CD4-positive, alpha-beta T cell treated with Interleukin-2 at 100 ng/mL for 4 hours (primary cell): ENCODE measurements at places on chromosomes 7 and 10.

DNA sequence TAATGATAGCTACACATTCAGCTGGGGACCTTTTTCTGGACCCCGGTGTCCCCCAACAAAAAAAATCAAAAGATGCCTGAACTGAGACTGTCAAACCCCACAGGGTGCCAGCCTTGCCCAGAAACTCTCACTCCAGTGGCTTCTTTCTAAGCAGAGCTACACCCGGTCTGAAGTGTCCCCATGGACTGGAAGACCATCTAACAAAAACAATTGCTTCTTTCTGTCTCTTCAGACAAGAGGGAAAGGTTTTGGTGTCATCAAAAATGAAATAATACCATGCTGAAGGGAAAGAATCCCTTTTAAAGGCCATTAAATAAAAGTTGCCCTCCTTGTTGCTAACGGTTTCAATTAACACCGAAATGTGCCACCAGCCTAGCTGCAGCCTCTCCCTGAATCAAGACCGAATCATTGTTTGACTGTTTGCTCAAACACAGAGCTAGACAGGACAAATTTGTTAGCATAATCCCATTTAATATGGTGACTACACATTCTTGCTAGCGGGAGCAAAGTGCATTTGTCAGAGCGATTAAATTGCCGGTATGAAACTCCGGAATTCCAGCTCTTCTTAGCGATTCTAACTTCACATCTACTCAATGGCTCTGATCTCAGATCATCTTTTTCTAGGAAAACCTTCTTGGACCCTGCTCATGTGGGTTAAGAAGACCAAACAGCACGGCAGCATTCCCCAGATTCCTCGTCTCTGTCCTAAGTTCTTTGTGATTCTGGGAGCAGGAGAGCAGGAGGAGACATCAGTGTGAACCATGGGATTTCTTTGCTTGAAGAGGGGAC is 397.5 kb upstream of the PRKCQ start:
- DNase-seq: no peak

DNA sequence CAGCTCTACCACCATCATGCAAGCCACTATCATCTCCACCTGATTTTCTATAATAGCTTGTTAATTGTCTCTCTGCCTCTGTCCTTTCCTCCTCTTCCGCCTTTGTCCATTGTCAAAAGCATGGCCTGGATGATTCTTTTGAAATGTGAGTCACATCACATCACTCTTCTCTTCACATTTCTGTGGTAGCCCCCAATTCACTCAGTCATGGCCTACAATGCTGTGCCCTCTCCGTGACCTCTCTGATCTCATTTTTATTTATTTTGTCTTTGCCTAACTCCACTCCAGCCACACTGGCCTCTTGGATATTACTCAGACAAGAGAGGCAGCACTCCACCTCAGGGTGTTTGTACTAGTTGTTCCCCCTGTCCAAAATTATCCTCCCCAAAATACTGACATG is 4.9 kb upstream of the ABCB4 start:
- DNase-seq: no peak

GRCh38 chr7:16638282-16639280 is 7.0 kb downstream of the ANKMY2 start:
- DNase-seq: no peak

DNA sequence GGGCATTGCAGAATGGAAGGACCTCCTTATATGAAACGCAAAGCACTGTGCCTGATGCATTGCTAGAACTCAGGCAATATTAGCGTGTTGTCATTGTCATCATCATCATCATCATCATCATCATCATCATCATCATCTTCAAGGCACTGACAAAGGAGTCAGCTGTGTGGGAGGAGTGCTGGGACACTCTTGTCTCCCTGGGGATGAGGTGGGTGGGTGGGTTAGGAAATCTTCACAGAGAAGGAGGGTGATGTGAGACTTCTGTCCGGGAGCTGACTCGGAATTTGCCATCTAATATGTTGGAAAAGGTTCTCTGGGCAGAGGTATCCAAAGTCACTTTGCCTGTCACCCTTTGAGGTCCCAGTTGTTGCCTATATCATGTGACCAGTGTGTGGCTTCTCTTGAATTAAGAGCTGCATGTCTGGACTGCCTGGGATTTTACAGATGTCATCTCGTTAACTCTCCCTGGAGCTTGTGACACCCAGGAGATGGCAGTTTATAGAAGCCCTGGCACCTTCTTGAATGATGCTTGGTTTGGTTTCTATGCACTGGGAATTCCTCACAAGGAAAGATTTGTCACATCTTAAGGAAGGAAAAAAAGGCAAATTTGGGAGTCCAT is 7.1 kb downstream of the HTRA1 start:
- DNase-seq: no peak

- DNase-seq: no peak
These were observed 106.4 kb upstream of the GJD4 start for GRCh38 chr10:35498693-35499092.

DNA sequence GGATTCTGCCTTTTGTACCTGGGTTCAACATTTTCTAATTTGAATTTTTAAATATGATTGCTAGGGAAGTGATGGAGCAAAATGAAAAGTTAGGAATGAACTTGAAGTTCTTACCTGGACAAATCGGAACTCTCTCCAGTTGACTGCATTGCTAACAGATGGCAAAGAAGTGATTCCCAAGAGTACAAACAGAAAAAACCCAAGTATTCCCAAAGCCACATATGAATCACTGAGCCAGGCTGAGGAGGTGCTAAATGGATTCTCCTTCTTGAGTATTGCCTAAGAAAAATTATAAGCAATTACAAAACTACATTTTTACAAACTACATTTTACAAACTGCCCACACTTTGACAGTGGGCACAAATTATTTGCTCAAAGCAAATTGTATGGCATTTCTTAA is 25.9 kb downstream of the STEAP4 start:
- DNase-seq: no peak

DNA sequence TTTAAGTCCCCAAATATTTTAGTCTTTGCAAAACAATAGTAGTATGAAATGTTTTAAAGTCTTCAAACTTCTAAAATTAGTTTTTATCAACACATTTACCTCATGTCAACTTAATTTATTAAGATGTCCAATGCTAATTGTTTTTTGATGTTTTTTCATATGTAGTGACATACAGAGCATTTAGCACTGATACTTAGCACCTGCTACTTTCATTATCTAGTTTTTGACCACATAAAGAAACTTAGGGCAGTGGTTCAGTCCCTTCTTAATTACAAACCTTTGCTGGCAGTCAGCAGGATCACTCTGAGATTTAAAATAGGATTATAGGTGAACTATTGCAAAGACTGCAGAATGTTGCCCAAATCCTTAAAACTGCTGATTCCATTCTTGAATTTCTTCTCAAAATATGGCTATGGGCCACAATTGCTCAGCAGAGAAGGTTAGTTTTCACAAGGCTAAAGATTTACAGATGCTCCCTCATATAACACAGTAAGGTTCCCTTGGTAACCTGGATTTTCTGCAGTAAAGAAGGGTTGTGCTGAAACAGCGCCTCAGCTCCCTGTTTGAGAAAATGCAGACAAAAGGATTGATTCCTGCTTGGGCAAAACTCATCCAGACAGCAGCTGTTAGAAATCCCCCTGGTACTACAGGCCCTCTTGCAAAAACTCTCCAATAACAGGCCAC is 3.4 kb downstream of the GPR85 start:
- DNase-seq: no peak

DNA sequence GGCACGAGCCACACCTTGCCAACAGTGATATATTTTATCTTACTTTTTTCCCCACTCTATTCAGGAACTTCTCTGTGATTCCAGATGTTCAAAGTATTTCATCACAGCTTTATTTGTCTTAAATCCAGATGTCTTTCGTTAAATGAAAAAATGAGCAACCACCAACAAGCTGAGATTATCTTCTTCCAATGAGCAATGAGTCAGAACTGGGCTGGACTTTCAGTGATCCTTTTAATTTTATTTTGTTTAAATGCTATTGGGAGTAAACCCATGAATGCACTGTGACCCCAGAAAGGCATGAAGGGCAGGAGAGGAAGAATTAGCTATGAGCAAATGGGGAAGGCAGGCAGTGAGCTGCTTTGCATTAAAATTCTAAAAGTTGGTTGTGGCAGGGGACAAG is 77.6 kb upstream of the IMMP2L start:
- no peak for DNase-seq

- no peak for DNase-seq
These were observed 77.3 kb downstream of the EMX2 start for GRCh38 chr10:117619707-117620405.

GRCh38 chr10:78028438-78029268 is 662 bp downstream of the POLR3A start:
- DNase-seq: peak; percentile 18

DNA sequence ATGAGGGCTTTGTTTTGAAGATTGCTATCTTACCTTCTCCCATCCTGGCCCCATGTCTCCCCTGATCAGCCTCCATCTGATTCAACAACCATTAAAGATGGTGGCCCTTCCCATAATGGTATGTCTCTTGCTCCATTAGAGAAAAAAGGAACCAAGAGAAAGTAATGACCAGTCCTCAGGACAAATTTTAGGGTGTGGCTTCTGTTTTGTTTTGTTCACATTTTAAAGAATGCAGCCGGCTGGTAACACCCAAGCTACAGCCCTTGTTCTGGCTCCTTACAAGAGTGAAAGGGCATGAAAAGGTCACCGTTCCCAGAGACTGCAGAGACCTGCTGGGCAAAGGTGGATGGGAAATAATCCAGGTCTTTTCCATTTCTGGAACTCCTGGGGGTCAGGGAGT is 287.9 kb upstream of the NEBL start:
- no peak for DNase-seq

DNA sequence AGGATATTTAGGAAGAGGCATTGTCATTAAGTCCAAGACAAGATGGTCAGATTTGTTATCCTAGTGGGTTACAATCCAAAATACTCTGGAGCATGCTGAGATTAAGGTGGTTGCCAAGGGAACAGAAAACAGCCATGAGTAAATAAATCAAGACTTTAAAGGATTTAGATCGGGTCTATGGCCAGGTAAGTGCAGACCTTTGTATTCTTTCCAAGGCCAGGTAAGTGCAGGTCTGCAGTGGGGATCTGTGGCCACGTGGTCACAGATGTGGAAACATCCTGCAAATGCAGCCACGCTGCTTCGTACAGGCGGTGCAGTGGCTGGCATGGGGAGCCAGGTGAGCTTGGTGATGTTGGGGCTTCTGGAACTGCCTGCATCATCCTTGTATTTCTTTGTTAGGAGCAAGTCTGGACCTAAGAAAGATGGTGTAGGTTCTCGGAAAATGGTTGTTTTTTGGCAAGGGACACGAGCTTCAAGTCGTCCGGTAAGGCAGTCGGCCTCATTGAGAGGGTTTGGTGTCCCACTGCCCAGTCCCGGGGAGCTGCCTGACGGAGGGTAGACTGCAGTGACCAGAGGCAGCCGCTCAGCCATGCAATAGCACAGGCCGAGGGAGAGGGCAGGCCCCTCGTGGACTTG is 21.8 kb downstream of the ZNF775 start:
- no peak for DNase-seq

DNA sequence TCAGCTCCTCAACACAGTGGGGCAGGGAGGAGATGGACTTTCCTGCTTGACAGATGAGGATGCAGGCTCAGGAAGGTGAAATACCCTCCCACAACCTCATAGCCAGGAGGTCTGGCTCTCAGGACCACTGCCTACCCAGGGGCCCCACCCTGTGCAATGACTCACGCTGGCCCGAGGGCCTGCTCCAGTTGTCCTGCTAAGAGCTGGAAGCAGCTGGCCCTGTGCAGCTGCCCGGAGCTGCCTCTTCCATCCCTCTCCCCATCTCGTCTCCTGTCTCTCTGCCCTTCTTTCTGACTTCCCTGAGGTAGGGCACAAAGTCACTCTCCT is 123.9 kb downstream of the ZMIZ1 start:
- DNase-seq: no peak

DNA sequence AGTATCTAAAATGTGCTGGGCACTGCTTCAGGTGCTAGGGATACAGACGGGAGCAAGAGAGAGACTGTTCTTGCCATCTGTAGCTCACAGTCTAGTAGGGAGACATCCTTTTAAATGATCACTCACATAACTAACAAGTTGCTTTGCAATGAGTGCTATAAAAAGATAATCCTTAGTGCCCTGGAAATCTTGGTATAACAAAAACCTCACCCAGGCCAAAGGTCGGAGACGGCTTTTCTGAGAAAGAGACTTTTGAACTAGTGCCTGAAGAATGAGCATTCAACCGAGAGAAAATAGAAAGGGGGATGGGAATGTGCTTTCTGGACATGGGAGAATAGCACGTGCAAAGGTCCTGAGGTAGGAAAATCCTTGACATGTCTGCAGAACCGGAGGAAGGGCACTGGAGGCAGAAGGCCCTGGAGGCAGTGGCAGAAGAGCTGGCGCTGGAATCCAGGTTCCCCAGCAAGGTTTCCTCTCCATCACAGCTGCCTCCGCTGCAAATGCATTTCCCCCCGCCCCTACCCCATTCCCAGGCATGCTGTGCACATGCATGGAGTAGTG is 89.4 kb downstream of the COL13A1 start:
- no peak for DNase-seq

GRCh38 chr7:81883801-81884393 is 114.0 kb upstream of the HGF start:
- no peak for DNase-seq

DNA sequence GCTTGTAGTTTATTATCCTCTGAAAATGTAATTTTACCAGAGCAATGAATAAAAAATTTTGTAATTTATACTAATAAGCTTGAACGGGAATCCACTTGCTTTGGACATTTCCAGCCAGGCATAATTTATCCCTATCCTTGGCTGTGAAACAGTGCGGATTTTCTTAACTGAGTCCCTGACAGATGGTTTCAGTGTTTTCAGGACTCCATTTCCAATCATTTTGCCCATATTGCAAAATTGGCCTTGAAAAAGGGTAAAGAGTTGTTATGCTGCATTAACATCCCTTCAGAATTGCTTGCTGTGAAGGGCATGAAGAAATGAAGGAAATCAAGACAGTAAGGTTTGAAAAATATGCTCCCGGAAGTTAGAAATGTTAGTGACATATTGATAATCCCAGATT is 57.7 kb downstream of the NXPH1 start:
- DNase-seq: no peak

DNA sequence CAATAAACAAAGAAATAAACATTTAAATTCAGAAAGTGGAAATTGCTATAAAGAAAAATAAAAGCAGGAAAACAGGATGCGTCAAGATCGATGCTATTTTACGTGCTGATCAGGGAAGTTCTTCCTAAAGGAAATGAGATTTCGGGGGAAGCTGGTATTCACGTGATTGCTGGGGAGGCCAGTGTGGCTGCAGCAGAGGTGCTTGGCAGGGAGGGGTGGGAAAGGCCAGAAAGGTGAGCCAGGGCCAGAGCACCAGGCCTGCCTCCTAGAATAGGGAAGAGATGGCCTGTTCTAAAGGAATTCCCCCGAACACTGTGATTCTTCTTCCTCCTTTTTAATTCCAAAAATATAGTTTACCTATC is 923 bp upstream of the CREB3L2 start:
- no peak for DNase-seq

DNA sequence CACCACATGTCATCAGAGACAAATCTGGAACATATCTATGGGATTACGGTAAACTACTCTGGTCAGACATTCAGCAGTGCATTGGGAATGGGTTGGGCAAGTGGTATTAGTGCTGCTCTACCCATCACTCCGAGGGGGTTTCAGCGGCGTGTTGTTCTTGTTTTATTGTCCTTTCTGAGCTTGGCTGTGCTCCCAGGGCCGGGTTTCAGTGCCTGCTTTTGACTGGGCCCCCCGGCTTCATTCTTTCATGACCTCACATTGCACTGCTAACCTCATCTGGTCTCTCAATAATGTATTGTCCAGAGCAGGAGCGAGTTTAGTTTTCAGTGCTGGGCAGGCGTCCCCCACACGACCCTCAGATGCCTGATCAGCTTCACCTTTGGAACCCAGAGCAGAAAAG is 364.6 kb downstream of the PAXIP1 start:
- DNase-seq: no peak

- no peak for DNase-seq
These were observed 32.0 kb downstream of the LMTK2 start for GRCh38 chr7:98138672-98139071.

- DNase-seq: no peak
These were observed 4.1 kb downstream of the MMS19 start for GRCh38 chr10:97494151-97494550.
